ENCODE measurements at places on chromosomes 2 and 18.

- no peak for DNase-seq
Observed at GRCh38 chr2:136305517-136306192, 187.7 kb upstream of the CXCR4 start.

DNA sequence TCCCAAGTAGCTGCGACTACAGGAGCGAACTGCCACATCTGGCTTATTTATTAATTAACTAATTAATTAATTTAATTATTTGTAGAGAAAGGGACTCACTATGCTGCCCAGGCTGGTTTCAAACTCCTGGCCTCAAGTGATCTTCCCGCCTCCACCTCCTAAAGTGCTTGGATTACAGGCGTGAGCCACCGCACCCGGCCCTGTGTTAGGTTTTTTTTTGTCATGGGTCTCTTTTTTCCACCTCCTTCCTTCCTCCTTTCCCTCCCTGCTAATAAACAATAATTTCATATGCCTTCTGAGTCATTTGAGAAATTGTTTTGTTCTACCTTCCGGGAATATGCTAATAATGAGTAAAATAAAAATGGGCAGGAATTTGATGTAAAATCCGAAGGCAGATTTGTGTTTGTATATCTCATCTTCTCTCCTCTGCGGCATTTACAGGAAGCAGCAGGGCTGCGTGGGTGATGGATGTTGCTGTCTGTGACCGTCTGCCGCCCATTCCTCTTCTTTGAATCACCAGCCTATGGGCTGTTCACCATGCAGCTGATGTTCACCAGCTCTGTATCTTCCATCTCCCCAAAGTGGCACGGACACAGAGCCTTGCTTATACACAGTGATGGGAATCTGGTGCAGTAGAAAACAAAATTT lies 89.9 kb downstream of the ACSL3 start:
- DNase-seq, result no peak

GRCh38 chr2:218400167-218400929 lies 680 bp downstream of the CTDSP1 start:
- DNase-seq, result no peak

GRCh38 chr18:43486462-43486861 lies 209.2 kb upstream of the SYT4 start:
- no peak for DNase-seq

DNA sequence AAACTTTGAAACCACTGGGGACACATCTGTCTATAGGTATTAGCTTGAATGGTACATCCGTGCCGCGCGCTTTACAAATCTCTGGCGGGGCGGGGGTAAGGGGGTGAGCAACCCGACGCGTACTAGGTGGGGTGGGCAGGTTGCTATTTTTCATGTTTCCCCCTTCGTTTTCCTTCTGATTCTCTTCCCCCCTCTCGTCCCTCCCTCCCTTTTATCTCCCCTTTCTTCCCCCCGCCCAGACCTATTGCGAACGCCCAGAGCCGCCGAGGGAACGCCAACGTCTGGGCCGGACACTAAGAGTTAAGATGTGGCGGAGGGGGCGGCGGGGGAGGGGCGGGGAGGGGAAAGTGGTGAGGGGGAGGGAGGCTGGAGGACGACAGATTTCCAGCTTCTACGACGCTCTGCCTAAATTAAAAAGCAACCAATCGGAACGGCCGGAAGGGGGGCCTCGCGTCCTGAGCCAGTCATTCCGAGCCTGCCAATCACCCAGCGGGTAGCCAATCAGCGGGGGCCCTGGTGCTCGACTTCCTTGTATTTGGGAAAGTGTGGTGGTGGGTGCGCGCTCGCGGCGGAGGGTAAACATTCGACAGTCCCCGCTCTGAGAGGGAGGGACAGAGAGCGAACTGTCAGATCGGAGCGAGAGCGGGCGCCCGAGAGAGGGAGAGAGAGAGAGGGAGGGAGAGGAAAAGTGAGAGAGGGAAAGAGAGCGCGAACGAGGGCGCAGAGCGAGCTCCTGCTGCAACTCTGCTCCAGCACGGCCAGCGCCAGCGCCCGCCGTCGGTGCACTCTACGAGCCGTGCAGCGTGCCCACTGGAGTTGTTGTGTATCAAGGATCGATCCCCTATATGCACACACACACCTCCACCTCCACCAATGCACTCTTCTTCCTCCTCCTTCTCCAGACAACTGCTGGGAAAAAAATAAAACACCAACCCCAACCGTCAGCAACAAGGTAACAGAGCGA lies at the start of gene POU3F3:
Gene POU3F3 (plus strand): TSS at position 582 of the 964 bp plus-strand sequence. CDS start 1,396 bp downstream, outside the sequence.
- no peak for DNase-seq

DNA sequence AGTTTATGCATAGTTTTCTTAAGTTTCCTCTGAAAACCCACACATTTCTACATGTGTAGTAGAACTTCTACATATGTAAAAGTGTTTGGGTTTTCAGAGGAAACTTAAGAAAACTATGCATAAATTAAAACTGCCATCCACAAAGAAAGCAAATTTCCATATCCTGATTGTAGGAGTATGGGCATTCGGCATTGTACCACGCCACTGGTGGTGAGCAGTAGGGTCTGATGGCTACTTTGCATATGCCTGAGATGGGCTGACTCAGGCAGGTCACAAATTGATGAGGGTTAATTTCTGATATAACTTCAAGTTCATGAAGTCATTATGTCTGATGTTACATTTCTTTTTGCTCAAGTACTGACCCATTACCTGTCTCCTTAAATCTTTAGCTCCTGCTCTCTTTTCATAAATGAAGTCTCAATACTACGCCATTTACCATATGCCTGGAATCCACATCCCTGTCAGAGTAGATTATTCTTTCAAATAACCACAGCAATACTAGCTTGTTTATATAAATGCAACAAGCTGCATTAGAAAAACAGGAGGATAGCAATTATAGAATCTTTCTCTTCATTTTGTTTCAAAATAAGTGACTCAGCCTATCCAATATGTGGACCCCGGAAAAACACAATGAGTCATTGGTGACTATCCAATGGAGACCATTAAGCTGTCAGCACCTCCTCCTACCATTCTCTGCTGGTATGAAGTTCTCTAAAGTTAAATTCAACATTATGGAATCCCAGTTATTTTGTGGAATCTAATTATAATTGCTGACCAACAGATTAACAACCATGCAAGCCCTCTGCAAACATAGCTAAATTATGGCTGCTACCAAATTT lies 355.2 kb upstream of the UBE2E3 start:
- no peak for DNase-seq

DNA sequence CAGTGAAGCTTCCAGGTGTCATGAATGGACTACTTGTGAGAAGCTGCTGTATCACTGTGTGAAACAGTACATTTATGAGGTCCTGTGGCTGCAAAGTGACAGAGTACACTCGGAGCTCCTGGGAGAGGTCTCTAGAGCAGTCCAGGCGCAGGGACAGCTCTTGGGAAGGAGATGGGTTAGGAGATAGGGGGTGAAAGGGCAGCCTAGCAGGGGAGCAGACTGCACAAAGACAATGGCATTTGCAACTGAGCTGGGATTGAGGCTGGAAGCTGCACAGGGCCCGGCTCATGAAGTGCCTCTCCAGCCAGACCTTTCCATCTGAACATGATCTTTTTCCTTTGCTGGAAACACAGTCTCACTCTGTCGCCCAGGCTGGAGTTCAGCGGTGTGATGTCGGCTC lies 83.6 kb downstream of the RHOB start:
- DNase-seq, result no peak

GRCh38 chr2:152223977-152224376 lies 48.4 kb upstream of the STAM2 start:
- no peak for DNase-seq

- DNase-seq, result peak; percentile 53
Observed at GRCh38 chr2:109726379-109727270, 67.5 kb upstream of the RGPD5 start.

DNA sequence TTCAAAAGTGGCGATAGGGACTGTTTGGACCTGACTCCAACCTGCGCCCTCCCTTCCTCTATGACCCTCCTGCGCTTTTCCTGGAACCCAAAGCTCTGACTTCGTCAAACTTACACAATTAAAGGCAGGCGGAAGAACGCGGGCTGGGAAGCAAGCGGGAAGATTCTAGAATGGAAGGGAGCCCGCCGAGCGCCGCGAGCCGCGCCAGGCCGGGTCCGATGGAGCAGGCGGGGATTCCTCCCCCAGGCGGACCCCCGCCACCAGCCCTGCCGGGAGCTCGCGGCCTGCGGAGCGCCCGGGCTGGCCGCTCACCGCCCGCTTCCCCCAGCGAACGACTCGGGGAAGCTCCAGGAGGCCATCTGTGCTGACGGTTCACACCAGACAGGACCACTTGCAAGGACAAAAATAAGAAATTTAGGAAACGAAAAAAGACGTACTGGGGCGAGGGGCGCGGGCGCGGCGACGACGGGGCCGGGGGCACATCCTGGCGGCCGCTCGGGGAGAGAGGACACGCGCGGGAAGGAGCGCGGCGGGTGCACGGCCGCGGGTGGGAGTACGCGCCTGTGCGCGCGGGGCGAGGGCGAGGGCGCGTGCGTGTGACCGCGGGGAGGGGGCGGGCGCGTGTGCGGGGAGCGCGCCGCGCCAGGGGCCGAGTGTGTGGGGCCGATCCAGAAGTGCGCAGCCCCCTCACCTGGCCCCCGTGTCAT lies 1.1 kb upstream of the SALL3 start:
- DNase-seq, result no peak
